LoVo (cell line): ENCODE measurements at places on chromosomes 3 and 15.

DNA sequence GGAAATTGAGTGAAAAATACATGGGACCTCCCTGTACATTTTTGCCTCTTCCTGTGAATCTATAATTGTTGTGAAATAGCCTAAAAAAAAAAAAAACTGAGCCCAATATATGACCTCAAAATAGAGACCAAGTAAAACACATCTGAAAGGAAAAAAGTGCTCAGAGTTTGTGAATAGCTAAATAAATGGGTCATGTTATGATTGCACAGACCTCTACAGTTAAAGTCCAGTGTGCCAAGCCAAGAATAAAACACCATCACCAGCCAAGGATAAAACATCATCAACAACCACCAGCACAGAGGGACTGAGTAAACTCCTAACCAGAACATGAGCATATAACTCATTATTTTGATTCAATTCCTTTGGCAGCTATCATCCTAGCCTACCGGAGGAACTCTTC is 115.6 kb upstream of the AGTR1 start:
- DNase-seq = no peak

GRCh38 chr15:101827257-101827656 is 15.3 kb downstream of the OR4F15 start:
- no peak for DNase-seq

DNA sequence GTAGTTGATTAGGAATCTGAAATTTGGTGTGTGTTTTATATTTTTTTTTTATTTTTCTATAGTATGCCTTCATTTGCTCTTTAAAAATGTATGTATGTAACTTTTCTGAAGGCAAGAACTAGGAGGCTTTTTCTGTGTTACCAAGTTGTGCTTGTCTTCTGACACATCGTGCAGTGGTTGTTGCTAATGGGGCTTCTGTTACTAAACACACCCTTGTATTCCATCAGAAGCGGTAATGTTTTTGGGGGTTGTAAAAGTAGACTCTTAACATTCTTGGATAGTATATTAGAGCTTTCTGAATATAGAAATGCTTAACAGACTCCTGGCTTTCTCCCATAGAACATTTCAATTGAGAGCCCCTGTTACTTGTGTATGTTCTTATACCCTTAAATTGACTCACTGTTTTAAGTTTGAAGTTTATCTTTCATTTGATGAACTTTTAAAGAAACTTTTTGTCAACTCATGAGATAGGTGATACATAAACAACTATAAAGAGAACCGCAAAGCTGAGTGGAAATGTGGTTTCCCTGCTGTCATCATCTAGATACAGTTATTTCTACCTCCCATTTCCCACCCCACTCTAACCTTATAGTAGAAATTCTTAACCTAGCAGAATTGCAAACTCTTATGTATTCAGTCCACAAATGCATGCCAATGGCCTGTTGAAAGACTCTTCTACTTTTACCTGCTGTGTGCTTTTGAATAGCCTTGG is 2.5 kb downstream of the TIPARP start:
- no peak for DNase-seq

DNA sequence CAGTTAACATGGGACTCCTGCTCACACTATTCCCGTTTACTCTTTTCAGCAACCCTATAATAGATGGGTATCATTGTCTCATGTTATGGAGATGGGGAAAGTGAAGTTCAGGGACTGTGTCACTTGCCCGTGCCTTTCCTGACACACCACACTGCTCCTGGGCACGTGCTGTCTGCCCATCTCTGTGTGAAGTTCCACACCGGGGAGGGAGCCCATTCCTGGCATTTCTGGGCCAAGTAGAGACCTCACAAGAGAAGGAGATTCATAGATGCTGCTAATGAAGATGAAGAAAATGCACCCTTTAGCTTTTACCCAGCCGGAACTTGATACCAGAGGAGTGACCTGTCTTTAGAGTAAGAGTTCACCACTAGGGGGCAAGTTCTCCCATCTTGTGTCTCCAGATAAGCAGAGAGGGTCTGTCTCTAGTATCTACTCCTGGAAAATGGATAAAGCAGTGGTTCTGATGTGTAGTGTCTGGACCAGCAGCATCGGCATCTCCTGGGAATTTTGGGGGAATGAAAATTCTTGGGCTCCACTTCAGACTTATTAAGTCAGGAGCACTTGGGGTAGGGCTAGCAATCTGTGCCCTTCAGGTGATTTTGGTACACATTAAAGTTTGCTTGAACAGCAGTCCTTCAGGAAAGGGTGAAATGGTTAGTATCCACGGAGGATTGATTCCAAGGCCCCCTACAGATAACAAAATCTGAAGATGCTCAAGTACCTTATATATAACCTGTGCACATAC is 2.0 kb upstream of the TOPBP1 start:
- DNase-seq = peak; percentile 57

DNA sequence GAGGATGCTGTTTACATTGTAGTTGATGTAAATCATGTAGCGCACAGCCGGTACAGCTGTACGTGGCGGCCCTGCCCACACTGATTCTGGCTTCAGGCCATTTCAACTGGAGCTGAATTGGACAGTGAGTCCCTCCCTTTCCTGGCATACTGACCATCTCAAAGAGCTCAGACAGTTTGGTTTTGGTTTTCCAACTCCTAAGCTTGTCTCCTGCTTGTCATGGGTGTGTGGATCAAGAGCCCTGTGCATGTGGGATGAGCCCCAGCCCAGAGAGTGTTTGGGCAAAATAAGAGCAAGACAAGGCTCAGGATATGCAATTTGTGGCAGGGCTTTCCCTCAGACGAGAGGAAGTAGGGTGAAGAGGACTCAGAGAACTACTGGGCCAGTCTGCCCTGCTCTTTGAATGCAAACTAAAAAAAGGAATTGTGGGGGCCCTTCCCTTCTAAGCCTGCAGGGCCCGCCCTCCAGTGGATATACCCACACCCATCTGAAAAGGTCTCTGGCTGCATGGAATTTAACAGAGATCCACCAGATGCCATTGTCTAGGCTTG is 13.3 kb downstream of the ITGA11 start:
- no peak for DNase-seq

DNA sequence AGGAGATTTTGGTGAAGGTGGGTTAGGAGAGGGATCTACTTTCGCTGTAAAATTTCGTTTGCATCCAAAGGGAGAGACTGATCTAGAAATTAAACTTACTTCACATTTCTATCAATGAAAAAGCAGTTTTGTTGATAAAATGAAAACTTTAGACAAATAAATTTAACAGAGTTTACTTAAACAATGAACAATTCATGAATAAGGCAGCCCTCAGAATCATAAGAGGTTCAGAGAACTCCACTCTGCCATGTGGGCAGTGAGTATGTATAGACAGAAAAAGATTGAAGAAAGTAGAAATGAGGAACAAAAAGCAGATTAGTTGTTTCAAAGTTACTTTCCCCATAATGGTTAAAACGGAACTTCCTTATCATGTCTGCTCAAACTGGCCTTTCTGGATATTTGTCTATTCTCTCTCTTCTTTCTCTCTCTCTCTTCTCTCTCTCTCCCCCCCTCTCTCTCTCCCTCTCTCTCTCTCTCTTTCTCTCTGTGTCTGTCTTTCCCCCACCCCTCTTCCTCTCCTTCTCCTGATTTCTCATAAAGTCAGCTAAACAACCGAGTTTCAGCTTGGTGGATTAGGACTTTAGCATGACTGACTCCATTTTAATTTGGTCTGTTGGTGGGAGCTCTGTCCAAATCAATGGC is 248.9 kb downstream of the TJP1 start:
- no peak for DNase-seq

DNA sequence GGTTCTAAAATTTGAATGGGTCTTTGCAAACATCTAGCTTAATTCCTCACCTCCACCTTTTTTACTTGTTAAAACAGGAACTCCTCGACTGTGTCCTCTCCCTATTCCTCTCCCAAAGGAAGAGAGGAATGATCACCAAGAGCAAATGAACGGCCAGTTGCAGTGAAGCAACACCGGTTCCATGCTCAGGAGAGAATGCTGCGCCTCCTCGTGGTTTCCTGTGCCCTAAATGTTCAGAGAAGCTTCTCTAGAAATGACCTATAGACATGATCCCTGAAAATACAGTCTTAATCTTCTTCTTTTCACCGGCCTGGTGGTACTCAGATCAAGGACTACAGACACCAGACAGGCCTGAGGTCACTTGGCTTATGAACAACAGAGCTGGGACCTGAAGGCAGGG is 65.1 kb upstream of the GUCA1C start:
- DNase-seq = no peak

GRCh38 chr3:63963496-63963895 is 51.3 kb upstream of the SCAANT1 start:
- no peak for DNase-seq

GRCh38 chr15:69472562-69472961 is 19.9 kb downstream of the RPLP1 start:
- no peak for DNase-seq

DNA sequence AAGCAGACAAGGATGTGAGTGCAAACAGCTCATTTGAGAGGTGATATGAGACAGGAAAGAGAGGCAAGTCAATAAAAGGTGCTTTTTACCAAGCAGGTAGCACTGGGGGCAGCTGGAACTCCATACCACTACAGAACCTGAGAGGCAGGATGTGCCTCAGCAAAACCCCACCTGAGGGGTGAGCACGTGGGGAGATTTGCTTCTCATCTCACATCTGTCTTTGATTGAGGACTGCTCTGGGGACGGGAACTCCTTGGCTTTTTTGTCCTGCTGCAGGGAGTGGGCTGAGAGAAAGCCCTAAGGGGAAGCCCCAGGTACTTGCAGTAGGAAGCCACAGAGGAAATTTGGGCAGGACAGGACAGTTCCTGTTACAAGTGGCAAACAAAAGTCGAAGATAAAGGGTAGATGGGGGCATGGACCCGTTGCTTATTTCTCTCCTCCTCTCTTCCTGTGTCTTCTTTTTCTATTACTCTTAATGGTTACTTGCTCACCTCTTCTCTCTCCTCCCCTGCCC is 27.1 kb downstream of the CFAP161 start:
- DNase-seq = no peak

- no peak for DNase-seq
Measured at GRCh38 chr15:40046721-40047414, 7.9 kb upstream of the SRP14 start.

GRCh38 chr15:78208887-78209645 is 25.3 kb downstream of the ACSBG1 start:
- no peak for DNase-seq

DNA sequence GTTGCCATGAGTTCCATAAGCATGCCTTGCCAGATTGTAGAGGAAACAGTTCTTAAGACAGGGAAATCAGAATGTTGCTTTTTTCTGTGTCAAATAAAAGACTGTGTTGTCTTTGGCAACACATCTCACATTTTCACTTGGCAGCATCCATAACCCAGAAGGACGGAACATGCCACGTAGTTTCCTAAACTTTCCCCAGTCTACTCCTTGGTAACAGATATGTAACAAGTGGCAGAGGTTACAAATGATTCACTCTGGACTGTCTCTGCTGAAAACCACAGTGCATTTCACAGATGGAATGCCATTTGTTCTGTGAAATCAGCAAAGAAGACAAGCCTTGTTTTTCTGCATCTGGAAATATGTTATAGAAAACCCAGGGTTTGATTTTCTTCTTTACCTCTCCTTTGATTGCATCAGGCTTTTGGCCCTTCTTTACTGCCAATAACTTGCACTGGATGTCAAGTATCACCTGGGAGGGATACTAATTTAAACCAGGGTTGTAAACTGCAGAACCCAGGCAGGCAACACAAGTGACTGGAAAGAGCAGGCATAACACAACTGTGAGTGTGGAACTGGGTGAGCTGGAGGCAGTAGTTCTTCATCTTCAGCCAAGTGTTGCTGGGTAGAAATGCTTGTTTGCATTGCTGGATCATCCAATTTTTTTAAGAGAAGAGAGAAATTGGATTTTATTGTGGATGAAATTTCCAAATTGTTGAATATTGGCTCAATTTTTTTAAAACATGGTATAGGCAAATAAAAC is 124.4 kb upstream of the FOXB1 start:
- DNase-seq = no peak

DNA sequence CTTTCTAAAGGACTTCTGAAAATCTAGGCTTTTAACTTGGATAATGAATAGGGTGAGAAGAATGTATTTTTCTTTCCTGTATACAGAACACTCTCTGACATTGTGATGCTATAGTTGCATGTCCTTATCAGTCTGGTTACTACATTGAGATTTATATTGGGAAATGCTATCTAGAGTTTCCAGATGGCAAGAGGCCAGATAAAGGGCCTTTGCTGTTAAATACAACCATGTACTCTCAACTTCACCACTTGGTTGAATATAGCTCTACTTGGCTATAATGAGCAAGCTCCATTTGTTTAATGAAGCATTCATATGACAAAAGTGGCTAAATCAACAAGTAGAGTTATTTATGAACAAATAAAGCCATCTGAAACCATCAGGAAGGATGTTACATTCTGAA is 91.0 kb downstream of the IGSF11 start:
- no peak for DNase-seq

- peak; percentile 47 for DNase-seq
Measured at GRCh38 chr3:41681479-41681878, 280.4 kb downstream of the ULK4 start.

- DNase-seq = no peak
Measured at GRCh38 chr3:177468331-177468730, 271.0 kb upstream of the TBL1XR1 start.

GRCh38 chr15:29062179-29062591 is 176.4 kb downstream of the APBA2 start:
- DNase-seq = no peak

- no peak for DNase-seq
Measured at GRCh38 chr3:193253986-193254660, 13.1 kb downstream of the PLAAT1 start.

DNA sequence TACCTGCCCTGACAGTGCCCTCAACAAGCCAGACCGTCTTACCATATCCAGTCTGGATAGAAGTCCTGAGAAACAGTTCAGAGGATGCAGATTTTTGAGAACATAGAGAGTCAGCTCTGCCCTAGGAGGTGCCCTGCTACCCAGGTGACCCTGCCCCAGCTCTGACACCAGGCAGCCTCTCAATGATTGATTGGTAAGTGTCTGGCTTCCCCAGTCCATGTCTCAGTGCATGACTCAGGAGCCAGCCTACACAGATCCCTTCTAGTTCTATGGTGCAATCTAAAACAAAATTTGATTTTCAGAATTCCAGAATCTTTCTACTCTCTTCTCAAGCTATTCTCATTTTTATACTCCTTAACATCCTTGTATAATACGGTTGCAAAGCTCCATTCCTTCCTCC is 292.1 kb downstream of the VPS13C start:
- DNase-seq = no peak
